ENCODE measurements at places on chromosomes 1 and 21.
A peak's percentile ranks its signal among the peaks of the same experiment; 100 is the strongest.

DNA sequence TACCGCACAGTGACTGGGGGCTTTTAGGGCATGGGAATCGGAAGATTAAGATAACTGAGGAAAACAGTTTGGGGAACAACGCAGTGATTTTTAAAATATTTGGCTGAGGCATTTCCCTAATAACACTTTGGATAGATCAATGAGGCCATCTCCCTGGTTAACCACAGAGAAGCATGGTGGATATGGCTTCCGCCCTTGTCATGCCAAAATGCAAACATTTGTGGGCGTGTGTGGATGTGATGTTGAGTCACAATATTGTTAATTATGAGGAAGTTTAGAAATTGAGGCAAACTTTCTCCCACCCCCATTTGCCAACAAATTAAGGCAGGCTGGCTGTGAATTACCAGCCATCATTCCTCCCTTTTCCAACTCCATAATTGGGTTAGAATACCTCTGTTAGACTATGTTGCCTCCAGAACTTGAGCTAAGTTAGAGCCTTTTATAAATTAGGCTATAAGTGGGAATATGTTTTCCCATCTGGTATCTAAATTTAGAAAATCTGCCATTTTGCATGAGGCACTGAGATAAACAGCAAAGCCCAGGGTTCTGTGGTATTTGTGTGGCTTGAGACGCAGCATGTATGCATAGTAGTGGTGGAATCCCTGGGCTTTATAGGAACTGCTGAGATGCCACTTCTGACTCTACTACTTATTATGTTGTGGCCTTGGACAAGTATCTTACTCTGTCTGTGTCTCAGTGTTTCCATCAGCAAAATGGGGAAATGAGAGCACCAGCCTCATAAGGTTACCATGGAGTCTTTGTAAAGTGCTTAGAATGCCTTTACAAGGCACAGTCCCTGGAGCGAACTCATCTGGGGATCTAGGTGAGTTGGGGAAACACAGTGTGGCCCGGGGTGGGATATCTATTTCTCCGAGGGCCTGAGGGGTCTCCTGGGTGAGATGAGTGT, 154.6 kb downstream of the C1orf94 start:
- no peak for DNase-seq

GRCh38 chr1:155859881-155860871, 809 bp downstream of the SYT11 start:
- peak; percentile 85 for DNase-seq

GRCh38 chr1:32639489-32640075, 10.8 kb downstream of the ZBTB8OS start:
- DNase-seq, result no peak

GRCh38 chr1:77888081-77888780, at the start of gene NEXN:
NEXN (plus strand) TSS chr1:77888624; CDS start chr1:77916107, 27,483 bp downstream.
- DNase-seq, result peak; percentile 94

GRCh38 chr1:27099587-27100334, 55.2 kb downstream of the SLC9A1 start:
- DNase-seq, result peak; percentile 88

DNA sequence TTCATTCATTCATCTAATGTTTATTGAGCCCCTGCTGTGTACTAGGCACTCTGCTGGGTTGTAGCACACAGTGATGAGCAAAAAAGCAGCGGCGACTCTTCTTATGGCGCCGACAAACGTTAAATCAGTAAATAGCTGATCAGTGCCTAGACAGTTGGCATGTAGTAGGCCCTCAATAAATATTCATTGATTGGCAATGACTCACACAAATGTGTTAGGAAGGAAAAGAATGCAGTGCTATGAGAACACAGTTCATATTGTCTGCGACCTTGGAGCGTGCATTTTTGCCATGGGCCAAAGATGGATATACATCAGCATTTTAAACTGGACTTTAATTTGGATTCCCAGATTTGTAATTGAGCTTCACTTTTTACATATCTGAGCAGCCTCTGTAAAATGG, 52.0 kb downstream of the PRDM2 start:
- DNase-seq, result no peak

- DNase-seq, result peak; percentile 42
Measured at GRCh38 chr1:58524353-58524945, 22.1 kb downstream of the OMA1 start.

GRCh38 chr1:46675549-46676314, 4.1 kb downstream of the TEX38 start:
- no peak for DNase-seq

DNA sequence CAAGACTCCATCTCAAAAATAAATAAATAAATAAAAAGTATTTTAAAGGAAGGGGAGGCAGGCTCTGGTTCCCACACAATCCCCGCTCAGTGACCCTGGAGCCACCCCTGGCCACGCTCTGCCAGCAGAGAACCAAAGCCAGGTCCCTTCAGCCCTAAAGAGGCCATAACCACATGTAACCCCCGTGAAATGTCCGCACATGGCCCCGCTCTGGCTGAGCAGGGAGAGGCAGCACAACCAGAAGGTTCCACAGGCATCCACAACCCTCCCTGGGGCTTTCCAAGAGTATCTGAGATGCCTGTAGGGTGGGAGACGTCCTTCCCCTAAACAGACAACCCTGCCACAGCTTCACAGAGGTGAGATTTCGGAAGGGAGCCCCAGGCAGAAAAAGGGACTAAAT, 1.4 kb upstream of the ARF1 start:
- DNase-seq, result no peak

DNA sequence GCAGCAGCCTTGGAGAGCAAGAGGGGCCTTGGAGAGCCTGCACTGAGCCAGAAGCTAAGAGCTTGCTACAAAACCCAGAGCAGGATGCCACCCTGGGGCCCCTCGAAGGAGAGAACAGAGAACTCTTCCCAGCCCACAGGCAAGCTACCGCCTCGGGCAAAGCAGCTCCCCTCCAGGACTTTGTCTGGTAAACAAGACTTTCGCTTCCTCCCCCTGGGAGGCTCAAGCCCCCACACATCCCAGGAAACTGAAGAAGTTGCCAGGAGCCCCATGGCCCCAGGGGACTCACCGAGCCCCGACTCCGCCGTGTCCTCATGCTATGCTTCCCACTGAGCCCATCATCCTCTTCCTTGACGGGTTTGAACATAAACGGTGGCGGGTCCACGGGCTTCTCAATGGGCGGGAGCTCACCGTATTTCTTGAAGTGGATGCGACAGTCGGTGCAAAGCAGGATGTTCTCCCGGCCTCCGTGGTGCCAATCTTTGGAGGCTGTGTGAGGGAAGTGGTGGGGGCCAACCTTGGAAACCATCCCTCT, 45.9 kb downstream of the SLC45A1 start:
- DNase-seq, result no peak

DNA sequence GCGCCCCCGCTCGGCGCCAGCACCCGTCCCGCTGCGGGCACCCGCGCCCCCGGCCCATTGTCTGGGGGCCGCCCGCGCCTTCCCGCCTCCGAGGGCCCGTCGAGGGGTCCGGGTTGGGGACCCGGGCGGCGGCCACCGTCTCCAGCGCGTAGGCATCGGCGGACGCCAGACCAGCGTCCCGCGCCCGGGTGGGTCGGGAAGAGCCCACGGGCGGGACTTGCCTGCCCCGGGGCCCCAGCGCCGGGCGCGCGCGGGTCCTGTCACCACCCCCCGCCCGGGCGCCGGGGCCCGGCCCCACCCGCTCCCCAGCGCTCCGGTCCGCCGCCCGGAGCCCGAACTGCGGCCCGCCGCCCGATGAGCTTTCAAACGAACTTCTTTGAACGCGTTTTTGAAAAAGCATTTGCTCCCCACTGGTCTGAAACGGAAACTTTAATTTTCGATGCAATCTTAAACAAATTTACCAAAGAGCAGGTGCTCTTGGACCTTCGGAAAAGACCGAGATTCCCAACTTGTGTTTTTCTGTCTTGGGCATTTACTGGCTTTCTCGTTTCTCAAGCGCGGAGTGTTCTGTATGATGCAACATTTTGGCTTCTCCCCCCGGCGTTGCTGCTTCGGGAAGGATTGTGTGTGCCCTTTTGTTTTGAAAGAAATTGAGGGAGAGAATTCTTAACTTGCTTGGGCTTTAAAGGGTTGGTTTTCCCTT, 615 bp downstream of the CLIC4 start:
- DNase-seq, result peak; percentile 83

GRCh38 chr1:201584471-201585092, 45.7 kb downstream of the NAV1 start:
- DNase-seq, result peak; percentile 78

DNA sequence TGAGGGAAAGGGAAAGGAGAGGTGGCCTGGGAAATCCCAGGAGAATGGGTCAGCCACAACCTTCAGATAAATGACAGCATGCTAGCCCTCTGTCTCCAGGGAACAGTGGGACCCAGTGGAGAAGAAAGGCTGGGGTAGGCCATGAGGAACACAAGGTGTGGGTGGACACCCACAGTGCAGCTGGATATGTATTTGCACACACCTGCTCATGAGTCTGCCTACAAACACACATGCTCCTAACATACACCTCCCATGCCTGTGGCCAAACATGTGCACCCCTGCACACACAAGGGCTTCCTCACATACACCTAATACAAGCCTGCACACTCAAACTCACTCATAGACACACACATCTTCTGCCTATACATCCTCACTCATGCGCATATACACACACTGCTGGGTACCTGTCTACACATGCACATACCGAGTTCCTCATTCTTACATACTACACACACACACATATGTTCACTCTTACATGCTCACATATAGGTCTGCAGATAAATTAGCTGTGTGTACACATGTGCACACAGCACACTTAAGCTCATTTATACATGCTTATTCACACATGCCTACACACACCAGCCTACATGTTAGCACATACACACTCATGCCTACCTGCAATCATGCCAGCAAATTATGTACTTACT, 3.6 kb downstream of the C1orf216 start:
- DNase-seq, result no peak

- DNase-seq, result no peak
Measured at GRCh38 chr1:83626603-83627002, 372.3 kb downstream of the TTLL7 start.

- DNase-seq, result no peak
Measured at GRCh38 chr1:46199233-46199749, 1.1 kb upstream of the POMGNT1 start.

DNA sequence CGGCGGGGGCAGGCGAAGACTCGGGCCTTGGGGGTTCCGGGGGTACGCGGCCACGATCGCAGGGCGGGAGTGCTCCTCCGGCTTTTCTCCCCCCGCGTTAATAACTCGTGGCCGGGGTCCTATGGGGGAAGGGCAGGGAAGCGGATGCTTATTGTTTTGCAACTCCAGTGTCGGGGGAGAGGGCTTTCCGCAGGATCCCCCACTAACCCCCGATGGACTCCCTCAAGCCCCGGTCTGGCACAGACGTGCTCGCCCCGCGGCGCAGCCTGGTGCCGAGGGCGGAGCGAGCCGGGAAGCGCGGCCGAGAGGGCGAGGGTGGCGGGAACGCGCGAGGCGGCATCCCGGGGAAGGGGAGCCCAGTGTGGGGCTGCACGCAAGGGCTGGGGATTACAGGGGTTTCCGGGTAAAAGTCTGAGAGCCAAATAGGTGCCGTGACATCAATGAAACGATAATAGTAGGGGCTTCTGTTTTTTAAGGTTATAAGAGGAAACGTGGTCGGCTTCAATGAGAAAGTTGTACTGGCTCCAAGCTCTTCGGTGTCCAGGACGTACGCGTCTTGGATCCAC, 772 bp downstream of the UCK2 start:
- peak; percentile 38 for DNase-seq
